ENCODE measurements at places on chromosomes 16 and 17.

DNA sequence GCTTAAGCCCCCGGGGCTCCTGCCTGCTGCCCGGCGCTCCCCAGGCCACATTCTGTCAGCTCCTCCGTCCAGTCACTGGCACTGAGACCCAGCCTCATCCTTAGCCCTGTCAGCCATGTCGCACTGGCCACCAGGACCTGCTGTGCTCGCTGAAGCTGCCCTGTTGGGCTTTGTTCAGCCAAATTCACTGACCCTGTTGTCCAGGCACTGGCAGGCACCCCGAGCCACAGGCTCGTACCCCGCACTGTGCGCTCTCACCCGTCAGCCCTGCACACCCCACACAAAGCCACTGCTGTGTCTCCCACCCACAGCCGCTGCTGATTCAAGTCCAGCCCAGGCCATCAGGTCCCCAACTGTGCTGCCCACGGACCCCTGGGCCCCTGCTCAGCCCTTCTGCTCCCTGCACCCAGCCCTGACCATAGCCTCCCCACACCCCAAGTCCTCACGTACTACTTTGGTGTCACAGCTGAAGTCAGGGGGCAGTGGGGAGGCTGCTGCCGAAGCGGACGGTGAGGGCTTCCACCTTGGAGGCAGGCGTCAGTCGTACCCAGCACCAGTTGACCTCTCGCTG is 131.5 kb upstream of the CHMP6 start:
- H3K4me3 ChIP-seq, result no peak overlapping the region
- H3K27ac ChIP-seq, result no peak overlapping the region
- DNase-seq, result no peak
- peaks cover 4% of the 10 kb centered on the region for H3K36me3 ChIP-seq
- peaks cover 17% of the 10 kb centered on the region for H3K4me1 ChIP-seq

DNA sequence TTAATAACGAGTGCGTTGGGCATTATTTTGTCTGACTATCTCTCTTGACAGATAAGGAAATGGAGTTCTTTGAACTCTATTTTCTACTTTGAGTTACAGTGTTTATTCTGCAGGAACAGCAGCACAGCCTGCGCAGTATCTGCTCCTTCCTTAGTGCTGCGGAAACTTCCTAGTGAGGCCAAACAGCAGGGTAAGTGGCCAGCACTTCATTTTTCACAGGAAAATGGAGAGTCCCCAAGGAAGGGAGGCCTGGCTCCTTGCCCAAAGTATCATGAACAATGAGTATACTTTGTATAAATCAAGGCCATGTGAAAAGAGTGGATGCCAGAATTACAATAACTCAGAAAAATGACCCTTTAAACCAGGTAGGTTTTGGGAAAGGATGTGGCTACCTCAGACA is 140.6 kb downstream of the VPS53 start:
- no peaks in the 10 kb centered on the region for H3K4me1 ChIP-seq
- H3K4me3 ChIP-seq, result no peak overlapping the region
- no peak for DNase-seq

DNA sequence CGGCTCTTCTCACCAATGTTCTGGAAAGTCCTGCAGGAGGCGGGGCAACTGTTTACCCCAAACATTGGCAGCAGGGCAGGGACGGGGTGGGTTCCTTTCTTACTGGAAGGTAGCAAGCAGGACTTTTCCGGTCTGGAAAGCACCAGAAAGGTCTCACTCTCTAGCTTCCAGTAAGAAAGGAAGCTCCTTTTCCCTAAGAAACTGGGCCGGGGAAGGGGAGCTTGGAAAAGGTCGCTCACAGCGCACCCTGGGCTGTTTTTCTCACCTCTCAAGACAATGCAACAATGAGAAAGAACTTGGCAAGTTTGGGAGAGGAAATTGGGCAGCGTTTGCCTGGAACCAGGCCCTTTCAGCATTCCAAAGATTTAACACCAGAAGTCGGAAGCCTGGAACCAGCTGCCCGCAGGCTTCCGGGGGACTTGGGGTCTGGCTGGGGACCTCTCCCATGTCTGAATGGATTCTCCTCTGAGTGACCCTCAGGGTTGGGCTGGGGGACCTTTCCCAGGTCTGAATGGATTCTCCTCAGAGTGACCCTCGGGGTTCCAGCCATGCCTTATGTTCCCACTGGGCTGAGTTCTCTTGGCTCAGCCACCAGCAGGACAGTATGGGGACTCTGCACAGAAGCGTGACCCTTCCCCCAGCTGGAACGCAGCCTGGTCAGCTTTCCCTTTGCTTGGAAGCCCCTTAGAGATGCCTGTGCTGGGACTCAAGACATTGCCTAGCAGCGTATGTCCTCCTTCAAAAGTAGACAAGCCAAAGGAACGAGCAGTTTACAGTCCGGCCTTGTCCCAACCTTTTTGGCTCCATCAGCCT is 166.5 kb upstream of the PLCG2 start:
- no peak overlapping the region for H3K4me3 ChIP-seq
- no peak for DNase-seq
- no peaks in the 10 kb centered on the region for H3K36me3 ChIP-seq
- H3K4me1 ChIP-seq, result peaks cover 10% of the 10 kb centered on the region

DNA sequence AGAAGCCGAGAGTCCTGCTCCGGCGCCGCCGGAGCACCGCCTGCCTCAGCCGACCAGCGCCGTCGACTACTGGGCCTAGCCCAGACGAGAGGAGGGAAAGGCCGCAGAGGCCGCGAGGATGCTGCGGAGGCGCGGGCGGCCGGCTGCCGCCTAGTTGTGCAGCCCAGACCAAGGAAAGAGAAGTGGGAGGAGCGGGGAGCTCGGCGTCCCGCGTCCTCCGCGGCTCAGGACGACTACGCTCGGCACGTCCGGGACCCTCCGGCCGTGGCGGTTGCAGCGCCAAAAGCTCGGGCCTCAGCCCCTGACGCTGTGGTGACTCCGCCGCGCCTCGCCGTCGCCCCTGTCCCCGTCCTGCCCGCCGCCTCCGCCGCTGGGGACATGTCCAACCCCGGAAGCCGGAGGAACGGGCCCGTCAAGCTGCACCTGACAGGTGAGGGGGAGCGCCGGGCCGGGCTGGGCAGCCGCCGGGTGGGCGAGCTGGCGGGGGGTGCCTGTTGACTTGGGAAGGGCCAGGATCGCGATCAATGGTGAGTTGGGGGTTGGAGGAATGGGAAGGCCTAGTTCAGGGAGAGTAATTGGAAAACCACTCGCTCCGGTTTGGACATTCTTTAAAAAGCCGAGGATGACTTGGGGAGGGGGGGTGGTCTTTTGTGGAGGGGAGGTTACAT is 37.7 kb downstream of the RNF135 start:
- no peak overlapping the region for H3K27ac ChIP-seq
- H3K36me3 ChIP-seq, result no peaks in the 10 kb centered on the region
- no peak for DNase-seq
- no peaks in the 10 kb centered on the region for H3K27me3 ChIP-seq
- H3K4me3 ChIP-seq, result no peak overlapping the region
- H3K4me1 ChIP-seq, result no peaks in the 10 kb centered on the region

DNA sequence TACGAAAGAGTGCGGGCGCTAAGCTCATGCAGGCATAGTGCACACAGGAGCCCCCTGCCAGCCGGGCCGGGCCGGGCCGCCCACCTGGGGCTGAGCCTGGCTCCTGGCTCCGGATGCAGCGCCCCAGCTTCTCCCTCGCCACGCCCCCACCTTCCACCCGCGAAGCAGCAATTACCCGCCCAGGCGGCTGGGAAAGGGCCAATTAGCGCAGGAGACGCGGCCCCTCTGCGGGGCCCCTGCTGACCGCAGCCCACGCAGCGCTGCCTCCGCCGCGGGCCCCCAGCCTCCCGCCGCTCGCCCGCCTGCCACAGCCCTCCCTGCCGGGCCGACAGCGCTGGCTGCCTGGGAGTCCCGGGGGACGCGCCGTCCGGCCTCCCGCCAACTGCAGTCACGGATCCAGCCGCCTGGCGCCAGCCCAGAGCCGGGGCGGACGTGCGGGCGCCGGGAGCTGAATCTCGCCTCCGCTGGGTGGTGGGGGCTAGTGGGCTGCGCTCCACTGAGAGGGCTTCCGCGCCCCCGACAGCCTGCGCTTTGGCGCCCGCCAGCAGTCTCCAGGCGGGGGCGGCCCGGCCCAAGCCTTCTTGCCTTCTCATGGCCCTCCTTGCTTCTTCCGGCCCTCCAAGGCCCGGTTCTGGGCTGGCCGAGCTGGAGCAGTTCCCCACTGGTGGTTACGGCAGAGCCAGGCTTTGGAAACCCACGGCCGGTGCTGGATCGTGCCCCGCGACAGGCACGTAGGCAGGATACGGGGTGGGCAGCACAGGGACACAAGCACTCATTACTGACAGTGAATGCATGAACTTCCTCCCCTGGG is 14.9 kb upstream of the CBFB start:
- H3K36me3 ChIP-seq, result no peaks in the 10 kb centered on the region
- H3K27me3 ChIP-seq, result no peaks in the 10 kb centered on the region
- peak overlapping the region; percentile 75 for H3K27ac ChIP-seq
- no peak for DNase-seq
- peak overlapping the region; percentile 43 for H3K4me3 ChIP-seq

DNA sequence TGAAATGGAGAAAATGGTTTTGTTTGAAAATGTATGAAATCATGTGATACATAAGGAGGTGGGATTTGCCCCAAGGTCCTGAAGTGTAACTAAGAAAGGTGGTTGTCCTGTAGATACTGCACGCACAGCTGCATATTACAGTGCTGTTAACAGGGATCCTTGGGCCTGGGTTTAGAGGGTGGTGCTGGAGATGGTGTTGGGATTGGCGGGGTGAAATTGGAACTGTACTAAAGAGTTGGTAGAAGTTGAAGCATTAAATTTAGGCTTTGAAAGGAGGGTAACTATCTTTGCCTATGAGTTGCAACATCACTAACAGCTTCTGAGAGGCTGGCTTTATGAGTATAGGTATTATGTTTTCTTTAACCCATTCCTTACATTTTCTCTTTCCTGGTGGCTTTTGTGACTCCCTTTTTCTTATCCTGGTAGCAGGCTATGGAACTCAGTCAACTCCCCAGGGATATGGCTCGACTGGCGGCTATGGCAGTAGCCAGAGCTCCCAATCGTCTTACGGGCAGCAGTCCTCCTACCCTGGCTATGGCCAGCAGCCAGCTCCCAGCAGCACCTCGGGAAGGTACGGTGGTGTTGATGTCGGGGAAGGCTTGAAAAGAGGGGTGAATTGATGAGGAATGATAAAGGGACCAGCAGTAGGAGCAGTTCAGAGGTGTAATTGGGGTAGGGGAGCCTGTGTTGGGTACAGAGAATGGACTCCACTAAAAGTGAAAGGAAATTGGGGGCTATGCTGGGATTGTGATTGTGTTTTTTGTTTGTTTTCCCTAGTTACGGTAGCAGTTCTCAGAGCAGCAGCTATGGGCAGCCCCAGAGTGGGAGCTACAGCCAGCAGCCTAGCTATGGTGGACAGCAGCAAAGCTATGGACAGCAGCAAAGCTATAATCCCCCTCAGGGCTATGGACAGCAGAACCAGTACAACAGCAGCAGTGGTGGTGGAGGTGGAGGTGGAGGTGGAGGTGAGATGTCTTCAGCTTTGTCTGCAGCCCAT is 3.8 kb downstream of the FUS start:
- H3K4me3 ChIP-seq, result no peak overlapping the region
- no peak for DNase-seq
- no peaks in the 10 kb centered on the region for H3K27me3 ChIP-seq
- H3K36me3 ChIP-seq, result peaks cover 57% of the 10 kb centered on the region
- H3K27ac ChIP-seq, result no peak overlapping the region

DNA sequence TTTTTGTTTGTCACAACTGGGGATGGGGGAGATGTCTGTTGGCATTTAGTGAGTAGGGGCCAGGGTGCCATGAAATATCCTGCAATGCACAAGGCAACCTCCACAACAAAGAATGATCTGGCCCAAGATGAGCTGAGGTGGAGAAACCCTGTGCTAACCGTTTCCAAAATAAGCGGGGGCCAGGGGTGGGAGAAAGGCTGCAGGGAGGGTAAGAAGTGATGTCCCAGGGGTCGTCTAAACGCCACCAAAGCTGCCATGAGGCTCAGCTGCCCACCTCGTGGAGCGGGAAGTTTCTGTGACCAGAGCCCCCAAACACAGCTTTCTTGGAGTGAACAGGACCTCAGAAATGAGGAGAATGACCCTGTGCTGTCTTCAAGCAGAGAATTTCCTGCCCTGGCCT is 76.5 kb upstream of the CDH5 start:
- H3K4me3 ChIP-seq, result no peak overlapping the region
- DNase-seq, result no peak
- H3K27me3 ChIP-seq, result peaks cover 27% of the 10 kb centered on the region
- no peaks in the 10 kb centered on the region for H3K4me1 ChIP-seq

DNA sequence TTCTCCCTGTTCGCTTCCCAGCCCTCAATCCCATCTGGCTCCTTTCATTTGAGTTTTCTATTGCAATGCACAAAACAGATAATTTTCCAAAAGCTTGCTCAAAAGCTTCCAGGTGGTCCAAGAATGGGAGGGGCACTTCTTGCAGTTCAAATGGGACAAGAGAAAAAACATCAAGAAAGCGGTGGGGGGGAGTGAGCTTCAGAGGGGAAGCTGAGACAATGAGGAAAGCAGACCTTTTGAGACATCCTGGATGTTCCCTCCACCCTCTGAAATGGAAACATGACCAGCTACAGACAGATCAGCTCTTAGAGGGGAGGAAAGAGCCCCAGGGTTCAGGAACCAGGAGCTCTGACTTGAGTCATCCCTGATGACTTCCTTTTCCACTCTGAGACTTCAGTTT is 368.2 kb downstream of the SLC39A11 start:
- H3K27ac ChIP-seq, result no peak overlapping the region
- H3K4me1 ChIP-seq, result 0 out of 2 replicates have a peak, but pooled peaks cover 4% of the 10 kb centered on the region
- no peak overlapping the region for H3K4me3 ChIP-seq
- H3K36me3 ChIP-seq, result no peaks in the 10 kb centered on the region
- no peaks in the 10 kb centered on the region for H3K27me3 ChIP-seq

GRCh38 chr16:4936181-4936990 is 562 bp downstream of the PPL start:
- peaks cover 55% of the 10 kb centered on the region for H3K4me1 ChIP-seq
- H3K27ac ChIP-seq, result peak overlapping the region; percentile 80
- peak overlapping the region; percentile 94 for H3K4me3 ChIP-seq
- H3K27me3 ChIP-seq, result no peaks in the 10 kb centered on the region

- peaks cover 22% of the 10 kb centered on the region for H3K4me1 ChIP-seq
- H3K36me3 ChIP-seq, result 0 out of 2 replicates have a peak, but pooled peaks cover 4% of the 10 kb centered on the region
- H3K4me3 ChIP-seq, result no peak overlapping the region
- no peak overlapping the region for H3K27ac ChIP-seq
Observed at GRCh38 chr16:84119368-84119767, 2.6 kb upstream of the MBTPS1 start.

GRCh38 chr17:74857191-74857590 is 2.5 kb downstream of the GRIN2C start:
- no peak overlapping the region for H3K27ac ChIP-seq
- H3K27me3 ChIP-seq, result no peaks in the 10 kb centered on the region
- H3K36me3 ChIP-seq, result no peaks in the 10 kb centered on the region
- no peaks in the 10 kb centered on the region for H3K4me1 ChIP-seq
- DNase-seq, result no peak
- H3K4me3 ChIP-seq, result no peak overlapping the region
